ENCODE measurements at places on chromosomes 2 and 18.

GRCh38 chr2:151027151-151027550 is 234.5 kb downstream of the RBM43 start:
- no peak for DNase-seq

GRCh38 chr2:3270095-3270478 is 107.5 kb downstream of the EIPR1 start:
- no peak for DNase-seq

GRCh38 chr2:69645921-69646320 is 2.4 kb upstream of the AAK1 start:
- no peak for DNase-seq

DNA sequence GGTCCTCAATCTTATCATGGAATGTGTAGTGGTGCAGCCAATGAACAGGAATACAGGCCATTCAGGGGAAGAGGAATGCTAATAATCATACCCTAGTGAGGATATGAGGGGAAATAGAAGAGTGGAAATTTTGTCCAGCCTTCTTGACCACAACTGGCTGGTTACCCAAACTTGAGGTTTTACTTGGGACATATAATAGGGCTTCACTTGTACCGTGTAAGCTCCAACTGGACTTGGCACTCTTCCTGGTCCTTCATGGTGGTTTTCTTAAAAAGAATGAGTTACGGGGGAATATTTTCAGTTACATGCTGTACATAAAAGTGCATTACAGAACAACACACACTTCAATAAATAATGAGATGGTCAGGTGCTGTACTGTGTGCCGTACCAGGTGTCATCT is 234.9 kb upstream of the RASGRP3 start:
- DNase-seq, result no peak

- DNase-seq, result no peak
Observed at GRCh38 chr2:214529514-214529913, 118.7 kb downstream of the VWC2L start.

GRCh38 chr2:60054571-60055340 is 498.7 kb downstream of the BCL11A start:
- no peak for DNase-seq

DNA sequence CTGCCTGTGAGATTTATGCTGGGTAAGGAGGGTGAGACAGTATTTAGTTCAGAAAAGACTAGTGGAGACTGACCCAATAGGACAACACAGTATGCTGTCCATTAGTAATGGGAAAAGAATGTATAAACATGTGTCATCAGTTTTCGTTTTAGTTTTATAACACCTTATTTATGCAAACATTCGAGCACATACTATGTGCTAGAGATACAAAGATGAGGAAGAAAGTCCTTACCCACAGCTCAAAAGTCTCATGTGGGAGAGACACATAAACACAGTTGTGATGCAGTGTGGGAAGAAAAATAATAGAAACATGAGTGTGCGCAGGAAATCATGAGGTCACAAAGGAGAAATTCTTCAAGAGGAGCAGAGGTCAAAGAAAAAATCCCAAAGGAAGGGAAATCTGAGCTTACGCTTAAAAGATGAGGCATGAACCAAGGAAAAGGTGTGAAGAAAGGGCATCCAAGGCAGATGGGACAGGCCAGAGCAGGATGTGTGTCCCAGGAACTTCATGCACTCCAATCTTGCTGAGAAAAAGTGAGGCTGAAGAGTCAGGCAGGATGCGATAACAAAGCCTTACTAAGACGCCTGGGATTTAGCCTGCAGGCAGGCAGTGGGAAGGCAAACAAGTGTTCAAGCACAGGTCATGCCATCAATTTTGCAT is 8.1 kb downstream of the METTL21A start:
- DNase-seq, result no peak

GRCh38 chr2:211014376-211014775 is 458.0 kb downstream of the CPS1 start:
- no peak for DNase-seq

- DNase-seq, result no peak
Observed at GRCh38 chr2:220528180-220528675, 900.8 kb downstream of the SLC4A3 start.

DNA sequence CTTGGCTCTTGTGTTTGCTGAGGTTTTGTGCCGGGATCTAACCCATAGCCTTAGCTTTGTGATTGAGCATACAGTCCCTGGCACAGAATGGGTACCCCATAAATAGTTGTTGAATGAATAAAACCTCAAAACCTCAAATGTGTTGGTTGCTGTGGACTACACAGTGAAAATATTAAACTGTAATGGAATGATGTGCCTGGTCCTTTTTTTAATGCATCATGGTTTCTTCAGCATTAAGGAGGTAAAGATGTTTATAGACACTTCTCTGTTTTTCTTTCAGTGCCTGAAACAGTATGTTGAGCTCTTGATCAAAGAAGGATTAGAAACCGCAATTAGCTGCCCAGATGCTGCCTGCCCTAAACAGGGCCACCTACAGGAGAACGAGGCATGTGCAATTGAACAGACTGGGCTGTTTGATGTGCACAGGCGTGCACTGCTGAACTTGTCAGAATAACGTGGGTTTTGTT is 97.0 kb downstream of the RNF144A start:
- no peak for DNase-seq
